ENCODE measurements at places on chromosomes 13 and 19. TPM values are rescaled to one million over a fixed set of nuclear protein-coding genes. Genes with fewer than 3 reads are reported as not detected.

Gene SULT2B1
- not detected for total RNA-seq

DNA sequence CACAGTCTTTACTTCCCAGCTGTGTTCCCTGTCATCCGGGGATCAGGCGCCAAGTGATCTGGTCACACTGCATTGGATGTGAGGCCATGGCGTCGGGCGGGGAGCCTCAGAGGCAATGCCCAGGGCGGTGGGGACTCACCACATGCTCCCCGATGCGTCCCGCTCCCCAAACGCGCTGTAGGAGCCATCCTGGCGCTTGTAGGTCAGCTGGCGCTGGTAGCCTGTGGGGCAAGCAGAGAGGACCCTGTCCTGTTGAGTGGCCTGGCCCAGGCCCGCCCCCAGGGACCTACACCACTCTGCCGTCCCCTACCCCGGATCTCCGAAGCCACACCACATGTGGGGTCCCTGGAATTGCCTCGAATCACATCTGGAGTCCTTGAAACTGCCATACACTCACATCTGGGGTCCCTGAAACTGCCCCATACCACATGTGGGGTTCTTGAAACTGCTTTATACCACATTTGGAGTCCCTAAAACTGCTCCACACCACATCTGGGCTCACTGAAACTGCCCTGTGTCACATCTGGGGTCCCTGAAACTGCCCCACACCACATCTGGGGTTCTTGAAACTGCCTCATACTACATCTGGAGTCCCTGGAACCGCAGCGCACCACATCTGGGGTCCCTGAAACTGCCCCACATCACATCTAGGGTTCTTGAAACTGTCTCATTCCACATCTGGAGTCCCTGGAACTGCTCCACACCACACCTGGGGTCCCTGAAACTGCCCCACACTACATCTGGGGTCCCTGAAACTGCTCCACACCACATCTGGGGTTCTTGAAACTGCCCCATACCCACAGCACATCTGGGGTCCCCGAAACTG, 33.2 kb downstream of the F2RL3 start:
- DNase-seq = no peak

DNA sequence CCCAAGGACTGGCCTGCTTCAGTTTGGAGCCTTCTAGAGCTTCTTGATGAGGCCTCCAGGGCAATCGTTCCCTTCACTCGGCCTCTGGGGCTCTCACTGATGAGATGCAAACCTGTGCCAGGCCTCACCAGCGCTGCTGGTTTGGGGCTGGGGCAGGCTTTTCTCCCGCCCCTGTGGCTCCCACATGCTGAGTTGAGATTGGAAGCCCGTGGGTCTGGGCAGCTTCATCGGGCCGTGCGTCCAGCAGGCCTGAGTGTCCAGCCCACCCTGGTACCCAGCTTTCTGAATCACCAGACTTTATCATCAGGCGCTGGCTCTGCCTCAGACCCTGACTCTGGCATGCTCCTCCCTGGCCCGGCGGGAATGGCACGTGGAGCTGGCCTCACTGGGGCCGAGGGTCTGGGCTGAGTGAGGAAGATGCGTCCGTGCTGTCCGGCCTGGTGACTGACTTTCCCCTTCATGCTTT, 4.3 kb downstream of the CALM3 start:
- no peak for DNase-seq

Gene TBXA2R
- 0.77 TPM for total RNA-seq

DNA sequence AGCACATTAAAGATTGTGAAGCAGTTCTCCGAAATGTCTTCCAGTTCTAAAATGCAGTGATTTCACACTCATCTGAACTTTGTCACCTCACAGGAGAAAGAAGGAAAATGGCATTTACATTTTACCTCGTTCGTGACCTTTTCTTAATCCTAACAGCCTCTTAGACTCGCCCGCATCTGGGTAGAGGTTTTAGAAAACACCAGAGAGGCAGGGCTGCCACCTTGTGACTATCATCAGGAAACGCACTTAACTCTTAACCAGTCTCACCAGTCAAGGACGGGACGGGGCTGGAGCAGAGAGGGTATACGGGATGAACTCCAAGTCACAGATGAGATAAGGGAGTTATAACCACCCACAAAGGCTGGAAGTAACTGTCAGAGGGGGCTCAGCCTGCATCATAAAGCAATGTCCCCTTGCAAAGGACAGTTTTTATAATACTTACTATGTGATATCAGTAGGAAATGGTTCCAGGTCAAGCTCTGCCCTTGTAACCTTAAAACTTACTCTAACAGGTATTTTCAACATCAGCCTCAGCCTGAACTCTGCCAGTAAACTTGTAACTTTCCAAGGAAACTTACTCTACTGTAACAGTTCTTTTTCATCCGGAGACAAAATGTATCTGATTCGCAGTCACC, 8.6 kb upstream of the CEACAM6 start:
- DNase-seq = peak; percentile 36

- DNase-seq = no peak
Observed at GRCh38 chr13:111510502-111511218, 190.2 kb downstream of the TEX29 start.

Gene PRR19
- 0.17 TPM for total RNA-seq

Gene SLC8A2
- under 0.01 TPM for total RNA-seq

- no peak for DNase-seq
Observed at GRCh38 chr19:32349724-32350470, 4.5 kb downstream of the ZNF507 start.

GRCh38 chr19:48379058-48379457, 12.3 kb downstream of the KDELR1 start:
- no peak for DNase-seq

DNA sequence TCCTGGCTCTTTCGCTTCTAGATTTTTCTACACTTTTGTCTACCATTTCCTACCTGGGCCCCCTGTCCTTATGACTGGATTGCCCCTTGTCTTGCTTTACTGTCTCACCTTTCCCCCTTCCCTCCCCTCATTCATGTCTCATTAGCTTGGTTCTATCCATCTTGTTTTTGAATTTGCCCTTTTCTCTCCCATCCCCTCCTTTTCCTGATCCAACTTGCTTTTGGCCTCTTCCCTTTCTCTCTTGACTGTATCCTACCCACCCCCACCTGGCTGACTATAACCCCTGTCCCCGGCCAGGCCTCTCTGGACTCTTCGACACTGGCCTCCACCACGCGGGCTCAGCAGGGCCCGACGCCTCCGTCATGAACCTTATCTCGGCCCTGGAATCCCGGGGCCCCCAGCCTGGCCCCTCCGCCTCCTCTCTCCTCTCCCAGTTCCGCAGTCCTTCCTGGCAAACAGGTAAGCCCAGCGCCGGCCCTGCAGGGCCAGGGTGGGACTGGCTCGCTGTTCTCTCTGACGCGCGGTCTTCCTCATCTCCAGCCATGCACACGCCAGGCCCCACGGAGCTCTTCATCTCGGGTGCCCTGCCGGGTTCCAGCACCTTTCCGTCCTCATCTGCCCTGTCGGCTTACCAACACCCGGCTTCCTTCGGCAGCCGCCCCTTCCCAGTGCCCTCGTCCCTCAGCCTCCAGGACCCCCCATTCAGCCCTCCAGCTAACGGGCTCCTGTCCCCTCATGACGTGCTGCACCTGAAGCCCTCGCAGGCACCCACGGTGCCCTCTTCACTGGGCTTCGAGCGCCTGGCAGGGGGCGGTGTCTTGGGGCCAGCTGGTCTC, 3.4 kb downstream of the PRR12 start:
- no peak for DNase-seq

DNA sequence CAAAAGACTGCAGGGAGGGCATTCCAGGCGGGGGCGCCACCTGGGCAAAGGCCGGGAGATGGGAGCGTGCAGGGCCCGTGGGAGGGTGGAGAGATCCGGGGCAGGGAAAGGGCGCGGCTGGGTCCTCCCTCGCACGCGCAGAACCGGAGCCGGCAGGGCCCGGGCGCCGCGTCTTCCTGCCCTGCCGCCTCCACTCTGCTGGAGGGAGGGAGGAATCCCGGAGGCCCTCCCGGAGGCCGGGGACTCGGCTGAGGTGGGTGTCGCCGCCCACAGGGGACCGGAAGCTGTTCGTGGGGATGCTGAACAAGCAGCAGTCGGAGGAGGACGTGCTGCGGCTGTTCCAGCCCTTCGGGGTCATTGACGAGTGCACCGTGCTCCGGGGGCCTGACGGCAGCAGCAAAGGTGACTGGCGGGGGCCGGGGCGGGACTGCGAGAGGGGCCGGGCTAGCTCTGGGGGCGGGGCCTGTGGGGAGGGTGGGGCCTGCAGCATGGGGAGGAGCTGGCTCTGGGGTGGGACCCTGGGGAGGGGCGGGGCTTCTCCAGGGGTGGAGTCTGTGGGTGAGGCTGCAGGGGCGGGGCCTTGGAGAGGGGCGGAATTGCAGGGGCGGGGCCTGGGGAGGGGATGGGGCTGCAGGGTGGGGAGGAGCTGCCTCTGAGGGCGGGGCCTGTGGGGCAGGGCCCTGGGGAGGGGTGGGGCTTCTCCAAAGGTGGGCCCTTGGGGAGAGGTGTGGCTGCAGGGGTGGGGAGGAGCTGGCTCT, 51.3 kb downstream of the CELF5 start:
- peak; percentile 72 for DNase-seq

Gene PCDH17
- total RNA-seq = under 0.01 TPM

GRCh38 chr13:26952551-26953143, 192.1 kb upstream of the GPR12 start:
- DNase-seq = no peak

Gene PCDH9
- 0.26 TPM for total RNA-seq

- peak; percentile 38 for DNase-seq
Observed at GRCh38 chr19:34254698-34255432, 511 bp downstream of the GARRE1 start.

DNA sequence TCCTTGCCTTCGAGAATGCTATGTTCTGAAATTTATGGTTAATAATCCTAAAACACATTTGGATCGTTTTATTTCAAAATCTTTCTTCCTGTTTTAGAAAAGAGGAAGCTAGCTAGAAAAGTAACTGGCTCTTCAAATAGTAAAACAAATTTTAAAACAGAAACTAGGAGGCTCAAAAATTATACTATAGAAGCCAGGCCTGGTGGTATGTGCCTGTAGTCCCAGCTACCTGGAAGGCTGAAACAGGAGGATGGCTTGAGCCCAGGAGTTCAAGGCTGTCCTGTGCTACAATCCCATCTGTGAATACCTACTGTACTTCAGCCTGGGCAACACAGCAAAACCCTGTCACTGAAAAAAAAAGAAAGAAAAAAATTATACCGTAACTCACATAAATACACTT, 57.9 kb downstream of the ELF1 start:
- DNase-seq = no peak

Gene C1QTNF9
- under 0.01 TPM for total RNA-seq

Gene IQCN
- 0.83 TPM for total RNA-seq

Gene PPP1R13L
- total RNA-seq = 1.5 TPM

Gene IL12RB1
- total RNA-seq = under 0.01 TPM

DNA sequence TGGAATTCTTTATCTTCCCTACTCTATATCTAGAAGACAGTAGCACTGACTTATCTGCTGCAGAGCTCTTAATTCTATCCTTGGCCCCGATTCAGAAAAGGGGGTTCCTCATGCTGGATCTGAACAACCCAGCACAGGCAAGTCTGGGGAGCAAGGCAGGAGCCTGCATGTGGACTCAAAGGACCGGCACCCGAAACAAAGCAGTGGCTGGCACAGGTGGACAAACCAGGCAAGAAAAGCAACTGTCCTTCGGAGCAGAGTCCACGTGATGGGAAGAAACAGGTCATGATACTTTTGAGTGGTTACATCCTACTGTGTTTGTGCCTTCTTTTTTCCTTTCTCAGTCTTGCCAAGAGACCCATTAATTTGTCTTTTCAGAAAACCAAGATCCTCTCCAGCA, 38.3 kb downstream of the GPR42 start:
- no peak for DNase-seq

- DNase-seq = peak; percentile 32
Observed at GRCh38 chr13:65378943-65379519, 1851.1 kb downstream of the PCDH9 start.

- DNase-seq = no peak
Observed at GRCh38 chr19:14978161-14978776, 1.4 kb downstream of the SLC1A6 start.

GRCh38 chr13:105773863-105774538, 761.5 kb downstream of the EFNB2 start:
- DNase-seq = peak; percentile 97

Gene CNN1
- total RNA-seq = 17.2 TPM

- DNase-seq = peak; percentile 75
Observed at GRCh38 chr13:102877303-102877702, 31.5 kb downstream of the ERCC5 start.

DNA sequence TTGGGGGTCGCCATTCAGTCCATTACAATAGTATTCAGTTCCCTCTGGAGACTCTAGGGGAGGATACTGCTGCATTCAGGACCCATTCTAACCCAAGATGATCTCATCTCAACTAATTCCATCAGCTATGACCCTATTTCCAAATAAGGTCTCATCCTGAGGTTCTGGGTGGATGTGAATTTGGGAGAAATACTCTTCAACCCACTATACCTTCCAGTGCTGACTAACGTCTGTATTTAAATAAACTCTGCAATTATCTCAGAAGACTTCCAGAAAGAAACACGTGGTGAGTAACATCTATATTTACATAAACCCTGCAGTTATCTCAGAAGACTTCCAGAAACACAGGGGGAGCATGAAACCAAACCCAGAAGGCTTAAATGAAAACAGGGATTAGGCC, 1300.7 kb downstream of the PCDH9 start:
- no peak for DNase-seq

Gene TUBA3C
- not detected for total RNA-seq

DNA sequence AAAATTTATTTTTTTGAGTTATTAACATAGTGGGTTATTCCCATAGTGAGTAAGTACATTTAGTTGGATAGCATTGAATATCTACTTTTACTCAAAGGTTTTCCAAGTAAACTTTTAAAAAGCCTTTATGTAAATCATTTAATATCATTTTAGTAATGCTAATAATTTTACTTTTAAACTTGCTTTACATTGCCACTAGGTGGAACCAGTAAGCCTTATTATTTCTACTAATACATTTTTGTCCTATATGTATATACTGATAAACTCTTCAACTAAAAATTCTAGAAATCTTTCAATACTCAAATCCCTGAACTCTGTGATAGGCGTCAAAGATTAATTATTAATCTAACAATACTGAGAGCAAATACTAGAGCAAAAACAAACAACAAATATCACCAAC, 1709.2 kb upstream of the PCDH20 start:
- DNase-seq = peak; percentile 25

GRCh38 chr13:104436555-104436954, 1370.3 kb upstream of the SLC10A2 start:
- no peak for DNase-seq
